ENCODE measurements at places on chromosomes 16 and 17.

DNA sequence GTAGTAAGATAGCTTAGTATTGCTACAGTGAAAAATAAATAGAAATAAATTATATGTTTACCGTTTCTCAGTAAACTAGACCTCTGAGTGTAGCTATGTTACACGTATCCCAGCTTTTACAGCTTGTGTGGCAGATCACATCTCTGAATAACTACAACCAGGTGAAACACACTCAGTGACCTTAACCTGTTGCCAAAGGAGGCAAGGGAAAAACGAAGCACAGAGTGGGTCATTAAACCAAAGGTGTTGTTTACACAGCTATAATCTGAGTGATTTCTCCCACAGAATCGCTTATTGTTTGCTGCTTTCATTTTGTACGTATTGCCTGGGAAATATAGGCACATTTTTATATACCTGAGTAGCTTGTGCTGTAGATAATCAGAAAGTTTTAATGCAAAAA is 688.2 kb upstream of the KIF2B start:
- DNase-seq: no peak

GRCh38 chr17:62866471-62866870 is 58.4 kb upstream of the MARCHF10 start:
- no peak for DNase-seq

- no peak for DNase-seq
Observed at GRCh38 chr16:77540646-77541045, 105.8 kb upstream of the ADAMTS18 start.

- DNase-seq: no peak
Observed at GRCh38 chr16:64434526-64435069, 687.3 kb downstream of the CDH11 start.

DNA sequence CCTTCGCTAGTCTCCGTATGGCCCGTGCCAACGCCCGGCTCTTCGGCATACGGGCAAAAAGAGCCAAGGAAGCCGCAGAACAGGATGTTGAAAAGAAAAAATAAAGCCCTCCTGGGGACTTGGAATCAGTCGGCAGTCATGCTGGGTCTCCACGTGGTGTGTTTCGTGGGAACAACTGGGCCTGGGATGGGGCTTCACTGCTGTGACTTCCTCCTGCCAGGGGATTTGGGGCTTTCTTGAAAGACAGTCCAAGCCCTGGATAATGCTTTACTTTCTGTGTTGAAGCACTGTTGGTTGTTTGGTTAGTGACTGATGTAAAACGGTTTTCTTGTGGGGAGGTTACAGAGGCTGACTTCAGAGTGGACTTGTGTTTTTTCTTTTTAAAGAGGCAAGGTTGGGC is 2.5 kb downstream of the RPL13 start:
- no peak for DNase-seq

- DNase-seq: no peak
Observed at GRCh38 chr16:65994291-65994690, 372.2 kb upstream of the CDH5 start.

GRCh38 chr16:78784771-78785170 is 685.3 kb downstream of the WWOX start:
- DNase-seq: no peak

GRCh38 chr17:42783062-42783790 is 2.8 kb downstream of the WNK4 start:
- no peak for DNase-seq

- no peak for DNase-seq
Observed at GRCh38 chr16:89779231-89779908, 37.1 kb downstream of the FANCA start.

- no peak for DNase-seq
Observed at GRCh38 chr17:70204431-70204830, 35.1 kb downstream of the KCNJ2 start.

DNA sequence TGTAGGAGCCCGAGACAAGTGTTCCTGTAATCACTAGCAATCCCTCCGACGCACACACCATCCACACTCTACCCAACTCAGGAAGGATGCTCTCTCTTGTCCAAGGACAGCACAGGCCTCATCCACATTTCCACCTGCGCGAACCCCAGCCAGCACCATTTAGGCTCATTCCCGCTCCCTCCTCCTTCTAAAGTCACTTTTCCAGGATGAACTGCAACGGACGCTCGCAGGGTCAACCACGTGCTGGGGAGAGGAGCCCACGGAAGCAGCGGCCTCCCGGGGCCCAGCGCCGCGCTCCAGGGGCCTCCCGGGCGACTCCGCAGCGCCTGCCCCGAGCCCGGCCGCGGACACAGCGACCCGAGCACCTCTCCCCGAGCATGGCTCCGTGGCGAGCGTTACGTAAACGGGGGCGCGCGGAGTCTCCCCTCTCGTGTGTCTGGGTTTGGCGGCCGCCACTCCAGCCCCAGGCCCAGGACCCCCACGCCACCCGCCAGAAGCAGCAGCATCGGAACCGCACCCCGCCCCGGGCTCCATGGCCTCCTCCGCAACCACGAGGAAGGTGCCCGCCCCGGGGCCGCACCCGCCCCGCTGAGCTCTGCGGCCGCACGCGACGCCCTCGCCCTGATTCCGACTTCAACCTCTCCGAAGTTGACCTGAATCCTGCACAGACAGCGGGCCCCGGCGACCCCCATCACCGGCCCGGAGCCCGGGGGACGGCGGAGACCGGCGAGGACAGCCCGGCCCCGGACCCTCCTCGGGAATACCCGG is 668 bp downstream of the USP36 start:
- peak; percentile 80 for DNase-seq

GRCh38 chr16:82523815-82524214 is 103.0 kb upstream of the CDH13 start:
- DNase-seq: no peak

DNA sequence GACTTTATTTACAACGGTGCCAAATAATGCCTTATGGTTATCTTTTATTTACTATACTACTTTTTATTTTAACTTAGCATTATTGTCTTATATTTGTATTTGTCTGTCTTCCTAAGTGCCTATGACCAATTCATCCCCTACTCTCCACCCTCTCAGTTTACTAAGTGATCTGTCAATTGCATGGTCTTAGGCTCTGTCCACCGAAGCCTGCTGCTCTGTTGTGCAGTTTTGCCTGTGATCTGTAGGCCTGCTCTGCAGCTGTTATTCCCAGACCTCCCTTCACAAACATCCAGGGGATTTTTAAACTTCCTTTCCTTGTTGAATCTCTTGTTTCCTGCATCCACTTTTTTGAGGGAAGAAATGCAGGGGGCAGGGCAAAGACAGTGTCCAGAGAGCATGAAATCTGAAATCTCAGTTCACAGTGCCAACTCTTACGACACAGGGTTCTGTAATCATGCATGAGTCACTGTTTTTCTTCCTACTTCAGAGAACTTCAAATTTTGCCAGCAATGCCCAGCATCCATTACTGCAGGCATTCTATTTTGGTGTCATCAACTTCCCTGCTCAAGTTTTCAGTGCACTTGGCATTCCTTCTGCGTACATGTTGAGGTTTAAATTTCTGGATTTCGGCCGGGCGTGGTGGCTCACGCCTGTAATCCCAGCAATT is 11.4 kb downstream of the SLFN5 start:
- no peak for DNase-seq

DNA sequence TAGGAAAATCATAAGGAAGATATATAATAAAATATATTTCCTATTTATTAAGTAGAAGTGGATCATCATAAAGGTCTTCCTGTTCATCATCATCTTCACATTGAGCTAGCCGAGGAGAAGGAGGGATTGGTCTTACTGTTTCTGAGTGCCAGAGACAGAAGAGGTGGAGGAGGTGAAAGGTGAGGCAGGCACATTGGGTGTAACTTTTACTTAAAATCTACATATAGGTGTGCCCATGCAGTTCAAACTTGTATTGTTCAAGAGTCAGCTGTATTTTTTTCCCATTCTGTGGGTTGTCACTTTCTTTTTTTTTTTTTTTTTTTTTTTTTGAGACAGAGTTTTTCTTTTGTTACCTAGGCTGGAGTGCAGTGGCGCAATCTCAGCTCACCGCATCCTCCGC is 34.9 kb downstream of the NSRP1 start:
- DNase-seq: no peak

DNA sequence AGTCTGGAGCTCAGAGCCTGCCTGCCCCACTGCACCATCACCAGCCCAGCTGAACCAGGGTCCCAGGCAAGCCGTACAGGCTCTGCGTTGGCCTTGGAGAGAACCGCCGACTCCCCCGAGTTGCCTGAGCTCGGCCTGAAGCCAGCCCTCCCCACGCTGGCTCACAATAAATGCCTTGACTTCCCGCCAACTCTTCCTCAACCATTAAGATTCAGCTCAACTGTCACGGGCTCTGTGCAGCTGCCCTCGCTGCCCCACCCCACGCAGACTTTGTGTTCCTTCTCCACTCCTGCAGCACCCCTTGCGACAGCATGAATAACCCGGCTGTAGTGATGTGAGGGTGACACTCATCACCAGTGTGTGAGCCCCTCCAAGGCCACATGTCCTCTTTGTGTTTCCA is 4.8 kb upstream of the QPRT start:
- no peak for DNase-seq

GRCh38 chr17:43823350-43824084 is 9.4 kb downstream of the MPP3 start:
- DNase-seq: no peak

DNA sequence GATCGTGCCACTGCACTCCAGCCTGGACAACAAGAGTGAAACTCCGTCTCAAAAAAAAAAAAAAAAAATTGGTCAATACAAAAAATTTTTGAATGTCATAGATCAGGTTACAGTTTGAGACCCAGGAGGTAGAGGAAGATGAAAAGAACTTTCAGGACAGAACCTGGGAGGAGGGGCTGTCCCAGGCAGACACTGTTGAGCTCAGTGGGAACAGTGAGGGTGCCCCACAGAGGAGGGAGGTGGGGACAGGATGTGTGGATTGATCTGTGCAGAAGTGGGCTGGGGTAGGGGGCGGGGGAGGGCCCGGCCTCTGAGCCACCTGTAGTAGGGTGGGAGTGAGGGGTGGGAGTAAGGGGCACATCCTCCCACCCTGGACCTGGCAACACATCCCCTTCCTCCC is 58.3 kb downstream of the PRMT7 start:
- DNase-seq: no peak

GRCh38 chr17:27323538-27324215 is 29.8 kb downstream of the WSB1 start:
- DNase-seq: no peak

DNA sequence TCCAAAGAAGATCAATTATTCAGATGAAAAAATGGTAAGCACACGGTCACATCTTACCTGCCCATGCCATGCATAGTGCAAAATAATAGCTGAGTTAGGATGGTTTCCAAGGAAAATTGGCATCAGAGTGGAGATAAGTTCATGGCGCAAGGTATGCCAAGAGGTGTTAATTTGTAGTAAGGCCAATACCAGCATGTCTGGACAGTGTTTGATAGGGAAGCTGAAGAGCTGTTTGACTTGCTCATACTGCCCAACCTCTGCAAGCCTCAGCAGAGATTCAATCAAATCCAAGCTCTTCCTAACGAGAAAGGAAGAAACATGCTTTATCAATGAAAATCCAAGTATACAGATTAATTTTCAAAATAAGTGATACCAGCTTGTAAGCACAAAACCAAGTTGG is 51.0 kb downstream of the CNOT1 start:
- no peak for DNase-seq

DNA sequence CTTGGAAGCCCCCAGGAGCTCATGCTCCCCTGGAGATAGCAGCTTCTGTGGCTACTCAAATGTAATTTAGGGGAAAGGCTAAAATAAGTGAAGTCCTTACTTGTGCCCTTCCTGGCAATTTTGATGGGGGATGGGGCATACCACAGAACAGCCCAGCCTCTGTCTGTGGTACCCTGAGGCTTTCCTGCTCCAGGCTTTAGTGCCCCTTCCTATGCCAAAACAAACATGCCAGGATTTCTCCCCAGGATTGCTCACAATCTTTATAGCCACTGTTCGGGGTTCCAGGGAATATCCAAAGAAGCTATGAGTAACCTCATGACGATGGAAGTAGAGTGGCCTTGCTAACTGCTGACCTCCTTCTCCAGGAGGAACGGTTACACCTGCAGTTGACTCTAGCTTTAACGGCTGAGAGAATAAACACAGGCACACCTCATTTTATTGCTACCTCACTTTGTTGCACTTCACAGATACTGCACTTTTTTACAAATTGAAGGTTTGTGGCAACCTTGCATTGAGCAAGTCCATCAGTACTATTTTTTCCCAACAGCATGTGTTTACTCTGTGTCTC is 24.9 kb downstream of the CCL4 start:
- no peak for DNase-seq

GRCh38 chr17:55005520-55005919 is 37.0 kb downstream of the STXBP4 start:
- no peak for DNase-seq

- no peak for DNase-seq
Observed at GRCh38 chr16:26019381-26020242, 327.9 kb downstream of the HS3ST4 start.

- DNase-seq: no peak
Observed at GRCh38 chr17:9472541-9472940, 103.1 kb downstream of the STX8 start.

DNA sequence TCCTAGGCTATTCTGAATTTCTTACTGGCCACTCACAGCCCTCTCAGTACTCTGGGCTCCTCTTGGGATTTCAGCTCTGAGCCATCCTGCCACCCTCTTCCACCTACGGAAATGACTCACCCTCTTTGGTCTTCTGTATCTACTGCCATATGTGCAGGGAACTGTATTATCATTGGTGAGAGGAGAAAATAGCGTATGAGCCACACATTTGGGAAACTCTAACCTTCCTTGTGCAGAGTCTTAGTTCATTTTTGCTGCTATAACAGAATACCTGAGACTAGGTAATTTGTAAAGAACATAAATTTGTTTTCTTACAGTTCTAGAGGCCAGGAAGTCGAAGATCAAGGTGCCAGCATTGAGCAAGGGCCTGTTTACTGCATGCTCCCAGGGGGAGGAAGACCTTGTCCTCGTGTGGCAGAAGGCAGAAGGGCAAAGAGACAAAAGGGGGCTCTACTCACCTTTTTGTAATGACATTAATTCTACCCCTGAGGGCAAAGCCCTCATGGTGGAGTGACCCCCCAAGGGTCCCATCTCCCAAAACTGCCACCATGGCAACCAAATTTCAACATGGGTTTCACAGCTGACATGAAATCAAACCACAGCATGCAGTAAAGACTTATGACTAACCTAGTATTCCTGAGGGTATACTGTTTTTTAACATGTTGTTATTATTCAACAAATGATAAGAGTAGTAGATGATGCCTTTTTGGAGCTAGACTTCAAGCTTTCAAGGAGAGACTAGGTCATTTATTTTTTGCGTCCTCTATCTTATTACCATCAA is 191.8 kb downstream of the PRKCA start:
- DNase-seq: no peak

GRCh38 chr17:77832180-77832560 is 126.3 kb upstream of the TNRC6C start:
- no peak for DNase-seq

DNA sequence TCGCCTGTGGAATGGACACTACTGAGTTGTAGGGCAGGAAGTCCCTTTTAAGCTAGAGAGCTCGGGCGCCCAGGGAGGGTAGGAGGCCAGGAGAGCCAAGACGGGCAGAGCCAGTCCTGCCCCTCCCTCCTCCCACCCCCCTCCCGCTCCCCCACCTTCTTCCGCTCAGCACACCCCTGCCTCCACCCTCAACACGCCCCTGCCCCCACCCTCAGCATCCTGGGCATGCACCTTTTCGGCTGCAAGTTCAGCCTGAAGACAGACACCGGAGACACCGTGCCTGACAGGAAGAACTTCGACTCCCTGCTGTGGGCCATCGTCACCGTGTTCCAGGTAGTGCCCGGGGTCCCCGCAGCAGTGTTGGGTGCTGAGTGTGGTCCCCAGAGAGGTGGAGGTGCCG is 18.3 kb downstream of the TPSG1 start:
- peak; percentile 18 for DNase-seq

- no peak for DNase-seq
Observed at GRCh38 chr17:10316801-10317542, 55.8 kb downstream of the MYH13 start.

All from stimulated activated naive CD4-positive, alpha-beta T cell (primary cell).